ENCODE measurements at places on chromosomes 12 and 14. TPM values are rescaled to one million over a fixed set of nuclear protein-coding genes. Genes with fewer than 3 reads are reported as not detected.

TAS2R8 gene
- not detected for total RNA-seq

IGFBP6 gene
- total RNA-seq: 1.9 TPM

KRT6C gene
- not detected for total RNA-seq

SERPINA10 gene
- not detected for total RNA-seq

KRT7 gene
- not detected for total RNA-seq

KIF5A gene
- 0.29 TPM for total RNA-seq

LRRIQ1 gene
- 0.95 TPM for total RNA-seq

ABCC9 gene
- total RNA-seq: not detected

TPH2 gene
- total RNA-seq: not detected

KITLG gene
- total RNA-seq: 12.5 TPM

BRAP gene
- 25.1 TPM for total RNA-seq

MLEC gene
- 156 TPM for total RNA-seq

KRT74 gene
- total RNA-seq: not detected

OR9K2 gene
- total RNA-seq: not detected

VDR gene
- total RNA-seq: 1.4 TPM

CD163L1 gene
- not detected for total RNA-seq

HOXC6 gene
- 2.1 TPM for total RNA-seq

GLS2 gene
- not detected for total RNA-seq
